ENCODE measurements at places on chromosomes 6 and 20.

- no peak for DNase-seq
These were observed 1.7 kb upstream of the MYO6 start for GRCh38 chr6:75747152-75747992.

- DNase-seq = no peak
These were observed 15.6 kb upstream of the MPC1 start for GRCh38 chr6:166398348-166398747.

- no peak for DNase-seq
These were observed 26.2 kb downstream of the CCN2 start for GRCh38 chr6:131924881-131925474.

GRCh38 chr20:5848711-5849505 lies 98.7 kb downstream of the SHLD1 start:
- no peak for DNase-seq

DNA sequence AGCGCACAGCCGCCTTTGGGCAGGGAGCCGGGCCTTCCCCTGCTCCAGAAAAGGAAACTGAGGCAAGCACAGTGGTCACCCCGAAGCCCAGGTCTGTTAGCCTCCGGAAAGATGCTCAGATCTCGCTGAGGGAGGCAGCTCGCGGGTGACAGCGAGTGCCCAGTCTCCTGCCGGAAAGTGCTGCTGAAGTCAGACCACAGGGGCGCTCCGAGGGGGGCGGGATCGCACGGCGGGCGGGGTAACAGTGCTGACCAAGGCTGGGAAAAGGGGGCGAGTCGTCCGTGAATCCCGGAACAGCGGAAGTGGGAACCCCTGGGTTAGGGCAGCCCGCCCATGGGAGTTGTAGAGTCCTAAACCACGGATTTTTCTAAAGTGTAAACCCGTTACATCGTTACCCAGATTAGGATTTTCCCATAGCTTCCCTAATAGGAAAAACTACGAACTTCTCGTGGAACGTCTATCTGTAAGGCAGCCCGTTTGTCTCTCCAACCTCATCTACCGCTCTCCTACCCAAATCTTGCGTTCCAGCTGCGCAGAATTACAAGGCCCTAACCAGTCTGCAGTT lies 504 bp downstream of the VPS16 start:
- peak; percentile 61 for DNase-seq

DNA sequence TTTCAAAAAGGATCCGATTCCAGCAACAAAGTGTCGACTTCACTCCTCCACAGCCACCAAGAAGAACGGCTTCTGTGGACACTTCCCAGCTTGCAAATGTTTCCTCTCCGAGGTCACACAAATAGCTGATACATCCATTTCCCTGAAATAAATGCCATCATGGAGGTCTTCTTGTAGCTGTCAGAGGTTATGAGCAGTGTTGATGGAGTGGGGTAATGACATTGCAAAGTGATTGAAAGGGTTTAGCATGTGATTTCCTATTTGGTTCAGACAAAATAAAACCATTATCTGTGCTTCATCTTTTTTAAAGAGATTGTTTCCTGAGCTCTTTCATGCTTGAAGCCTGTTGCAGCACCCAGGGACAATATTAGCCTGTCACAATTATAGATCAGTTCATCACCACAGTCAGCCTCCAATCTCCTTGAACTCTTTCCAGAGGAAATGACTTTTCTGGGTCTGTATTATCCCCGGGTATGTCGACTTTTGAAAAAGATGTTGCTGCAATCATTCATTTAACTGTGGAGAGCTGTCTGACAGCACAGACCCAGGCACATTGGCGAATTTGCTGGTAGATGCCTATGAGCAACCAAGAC lies 16.9 kb upstream of the KIF16B start:
- DNase-seq = no peak

DNA sequence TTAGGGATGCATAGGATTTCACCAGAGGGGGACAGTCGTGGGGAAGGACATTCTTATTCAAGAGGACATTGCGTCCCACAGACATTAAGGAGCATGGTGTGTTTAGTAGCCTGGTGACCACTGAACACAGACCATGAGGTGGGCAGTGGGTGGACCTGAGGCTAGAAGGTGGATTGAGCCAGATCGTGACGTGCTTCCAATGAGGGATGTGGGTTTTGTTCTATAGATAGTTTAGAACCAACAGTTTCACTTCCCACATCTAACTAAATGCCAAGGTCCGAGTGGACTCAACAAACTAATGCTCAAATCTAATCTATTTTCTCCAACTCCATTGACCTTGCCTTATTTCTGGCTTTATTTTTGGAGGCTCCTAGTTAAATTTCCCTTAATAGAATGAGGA lies 58.5 kb downstream of the OGFRL1 start:
- DNase-seq = no peak

GRCh38 chr6:26194816-26195375 lies 107.7 kb downstream of the HFE start:
- DNase-seq = no peak

DNA sequence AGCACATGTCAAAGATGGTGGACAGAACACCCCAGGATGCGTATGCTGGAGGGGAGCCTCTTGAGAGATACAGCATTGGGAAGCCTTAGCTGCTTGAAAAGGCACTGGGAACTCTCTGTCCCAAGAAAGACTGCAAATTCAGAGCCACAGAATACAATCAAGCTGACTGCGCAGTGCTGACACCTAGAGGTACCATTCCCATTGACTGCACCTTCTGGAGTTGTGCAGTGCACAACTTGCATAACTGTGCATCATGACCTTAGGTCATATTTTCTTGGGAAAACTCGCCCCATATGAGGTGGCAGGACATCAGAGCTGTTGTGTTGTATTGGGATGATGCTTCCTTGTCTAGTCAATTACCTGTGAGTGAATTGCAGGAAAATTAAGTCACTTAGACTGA lies 646.5 kb upstream of the NOX3 start:
- DNase-seq = no peak

DNA sequence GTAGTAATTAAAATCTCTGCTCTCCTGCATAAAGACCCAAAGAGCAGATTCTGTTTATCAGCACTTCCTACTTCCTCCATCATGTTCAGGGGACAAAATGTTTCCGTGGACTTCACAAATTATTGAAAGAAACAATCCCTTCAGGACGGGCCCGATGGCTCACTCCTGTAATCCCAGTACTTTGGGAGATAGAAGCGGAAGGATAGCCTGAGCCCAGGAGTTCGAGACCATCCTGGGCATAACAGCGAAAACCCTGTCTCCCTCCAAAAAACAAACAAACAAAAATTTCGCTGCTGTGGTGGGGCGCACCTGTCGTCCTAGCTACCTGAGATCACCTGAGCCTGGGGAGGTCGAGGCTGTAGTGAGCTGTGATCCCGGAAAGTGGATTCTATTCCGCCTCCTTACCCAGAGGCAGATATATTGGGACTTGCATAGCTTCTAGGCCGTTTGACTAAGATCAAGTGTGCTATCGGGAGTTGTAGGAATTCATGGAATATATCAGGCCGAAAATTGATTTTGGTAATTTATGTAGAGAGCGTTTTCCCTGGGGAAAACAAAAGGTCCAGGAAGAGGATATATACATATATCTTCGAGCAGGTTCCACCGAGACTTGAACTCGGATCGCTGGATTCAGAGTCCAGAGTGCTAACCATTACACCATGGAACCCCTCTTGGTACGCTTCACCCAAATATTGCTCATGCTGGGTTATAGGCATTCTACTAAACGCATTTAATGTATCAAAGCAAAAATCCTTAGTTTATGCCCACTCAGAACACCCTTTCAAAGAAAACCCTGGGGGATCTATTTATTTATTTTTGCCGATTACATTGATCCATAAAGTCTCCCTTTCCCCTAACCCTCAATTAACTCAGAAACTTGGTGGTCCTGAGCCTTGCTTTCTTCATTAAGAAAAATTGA lies 74.5 kb upstream of the ZNF184 start:
- no peak for DNase-seq

DNA sequence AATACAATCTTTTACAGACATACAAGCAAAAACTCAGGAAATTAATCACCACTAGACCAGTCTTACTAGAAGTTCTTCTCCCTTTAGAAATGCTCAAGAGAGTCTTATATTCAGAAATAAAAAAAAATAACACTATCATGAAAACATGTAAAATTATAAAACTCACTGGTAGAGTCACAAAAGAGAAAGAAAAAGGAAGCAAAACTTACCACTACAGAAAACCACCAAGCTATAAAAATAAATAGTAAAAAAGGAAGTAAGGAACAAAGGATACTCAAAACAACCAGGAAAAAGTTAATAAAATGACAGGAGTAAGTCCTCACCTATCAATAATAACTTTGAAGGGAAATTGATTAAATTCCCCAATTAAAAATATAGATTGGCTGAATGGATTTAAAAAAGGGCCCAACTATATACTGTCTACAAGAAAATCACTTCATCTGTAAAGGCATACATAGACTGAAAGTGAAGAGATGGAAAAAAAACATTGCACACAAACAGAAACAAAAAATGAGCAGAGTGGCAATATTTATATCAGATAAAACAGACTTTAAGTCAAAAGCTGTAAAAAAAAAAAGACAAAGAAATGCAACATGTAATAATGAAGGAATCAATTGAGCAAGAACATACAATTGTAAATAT lies 489.5 kb downstream of the KIF16B start:
- no peak for DNase-seq

- no peak for DNase-seq
These were observed 89.9 kb upstream of the SYNDIG1 start for GRCh38 chr20:24379484-24379927.

- peak; percentile 89 for DNase-seq
These were observed 38.2 kb downstream of the C6orf132 start for GRCh38 chr6:42104095-42104803.
